MV-4-11 (cell line): ENCODE measurements at places on chromosomes 12 and 14.

GRCh38 chr14:104171895-104172294 is 33.5 kb downstream of the KIF26A start:
- no peak for DNase-seq

DNA sequence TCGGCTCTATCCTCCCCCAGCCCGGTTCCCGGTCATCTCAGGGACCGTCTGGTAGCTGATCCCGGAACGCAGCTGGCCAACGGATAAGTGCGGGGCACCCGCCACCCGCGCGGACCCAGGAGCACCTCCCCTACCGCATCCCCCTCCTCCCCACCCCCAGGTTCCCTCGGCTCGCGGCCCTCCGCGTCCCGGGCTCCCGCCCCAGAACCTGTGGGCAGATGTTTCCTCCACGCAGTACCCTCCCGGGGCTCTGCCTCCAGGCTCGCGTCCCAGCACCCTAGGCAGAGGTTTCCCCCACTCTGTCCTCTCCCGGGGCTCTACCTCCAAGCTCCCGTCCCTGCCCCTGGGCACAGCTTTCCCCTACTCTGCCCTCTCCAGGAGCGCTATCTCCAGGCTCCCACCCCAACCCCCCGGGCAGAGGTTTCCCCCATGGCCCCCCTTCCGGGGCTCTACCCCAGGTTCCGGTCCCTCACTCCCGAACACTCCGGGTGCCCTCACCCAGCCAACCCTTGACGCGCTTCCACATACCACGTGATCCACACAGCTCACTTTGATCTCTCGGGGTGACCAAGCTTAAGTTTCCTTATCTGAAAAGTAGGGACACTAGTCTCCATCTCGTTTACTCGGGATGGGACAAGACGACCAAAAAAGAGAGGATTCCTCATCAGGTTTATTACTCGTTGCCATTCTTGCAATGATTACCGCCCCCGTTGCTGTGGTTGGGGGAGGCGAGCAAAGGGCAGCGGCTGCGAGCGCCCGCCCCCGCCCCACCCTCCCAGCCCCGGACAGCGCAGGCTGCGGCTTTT is at the start of gene CCDC38:
CCDC38 (minus strand) TSS at position 91 of the 806 bp plus-strand sequence. CDS start 6,105 bp downstream, outside the sequence.
- peak; percentile 82 for DNase-seq

- DNase-seq = no peak
These were observed 42.0 kb downstream of the LTBP2 start for GRCh38 chr14:74569806-74570591.

GRCh38 chr12:10966314-10966713 is 20.4 kb downstream of the TAS2R50 start:
- no peak for DNase-seq

- DNase-seq = no peak
These were observed 20.7 kb downstream of the NTF3 start for GRCh38 chr12:5452569-5452968.

GRCh38 chr12:75289753-75290152 is 40.4 kb downstream of the CAPS2 start:
- no peak for DNase-seq

- DNase-seq = peak; percentile 14
These were observed 1.0 kb downstream of the FGFR1OP2 start for GRCh38 chr12:26939192-26939832.

DNA sequence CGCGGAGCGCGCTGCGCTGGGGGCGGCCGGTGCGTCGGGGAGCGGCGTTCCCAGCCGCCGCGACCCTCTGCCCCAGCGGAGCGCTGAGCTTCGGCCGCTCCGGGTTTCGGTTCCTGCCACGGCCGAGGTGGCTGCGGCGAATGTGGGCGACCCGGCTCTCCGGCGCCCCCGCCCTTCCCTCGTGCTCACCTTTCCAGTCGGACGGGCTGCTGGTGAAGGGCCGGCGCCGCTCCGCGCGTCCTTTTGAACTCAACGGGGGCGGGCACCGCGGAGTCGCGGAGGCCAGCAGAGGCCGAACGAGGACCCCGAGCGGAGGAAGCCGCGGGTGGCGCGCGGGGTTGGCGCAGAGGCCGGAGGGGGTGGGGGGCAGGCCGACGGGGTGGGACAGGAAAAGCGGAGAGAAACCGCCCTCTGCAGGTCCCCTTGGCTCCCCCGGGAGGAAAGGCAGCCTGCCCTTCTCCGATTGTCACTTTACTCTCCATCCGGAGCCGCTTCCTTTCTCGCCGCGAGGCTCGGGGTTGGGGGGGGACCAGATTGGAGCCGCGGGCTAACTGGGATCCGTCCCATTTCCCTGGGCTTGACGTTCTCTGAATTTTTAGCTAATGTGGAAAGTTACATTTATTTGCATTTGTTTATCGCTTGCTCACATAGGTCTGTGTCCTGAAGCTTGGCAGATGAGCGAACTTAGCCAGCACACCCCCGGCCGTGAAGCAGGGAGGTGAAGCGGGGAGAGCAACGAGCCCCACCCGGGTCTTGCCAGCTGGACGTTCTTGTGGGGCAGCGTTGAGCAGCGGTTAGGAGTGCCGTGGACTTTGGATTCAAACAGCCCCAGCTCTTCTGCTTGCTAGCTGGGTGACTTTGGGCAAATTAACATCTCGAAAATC is at the start of gene SMAGP:
SMAGP (minus strand) TSS at position 349 of the 884 bp plus-strand sequence. CDS start 1,137 bp downstream, outside the sequence.
- no peak for DNase-seq

- no peak for DNase-seq
These were observed 31.7 kb downstream of the RTRAF start for GRCh38 chr14:52020866-52021717.
